ENCODE measurements at places on chromosomes 3 and 15. TPM values are rescaled to one million over a fixed set of nuclear protein-coding genes. Genes with fewer than 3 reads are reported as not detected.

GRCh38 chr3:60847791-60848190, 403.5 kb downstream of the FHIT start:
- DNase-seq, result no peak

GRCh38 chr3:38017445-38018295, 11.8 kb downstream of the PLCD1 start:
- no peak for DNase-seq

CPNE9 gene
- not detected for total RNA-seq

GRCh38 chr3:131397889-131398288, 16.3 kb downstream of the NUDT16 start:
- no peak for DNase-seq

- DNase-seq, result no peak
Measured at GRCh38 chr3:24550588-24550987, 55.9 kb upstream of the THRB start.

All from omental fat pad (tissue), 4 donors.